ENCODE measurements at places on chromosomes 2 and 18.

- DNase-seq = no peak
Observed at GRCh38 chr2:215171796-215172195, 33.4 kb upstream of the ABCA12 start.

GRCh38 chr2:70202236-70202806 is 11.5 kb upstream of the C2orf42 start:
- no peak for DNase-seq

GRCh38 chr2:196566961-196567666 is 72.4 kb upstream of the CCDC150 start:
- no peak for DNase-seq

DNA sequence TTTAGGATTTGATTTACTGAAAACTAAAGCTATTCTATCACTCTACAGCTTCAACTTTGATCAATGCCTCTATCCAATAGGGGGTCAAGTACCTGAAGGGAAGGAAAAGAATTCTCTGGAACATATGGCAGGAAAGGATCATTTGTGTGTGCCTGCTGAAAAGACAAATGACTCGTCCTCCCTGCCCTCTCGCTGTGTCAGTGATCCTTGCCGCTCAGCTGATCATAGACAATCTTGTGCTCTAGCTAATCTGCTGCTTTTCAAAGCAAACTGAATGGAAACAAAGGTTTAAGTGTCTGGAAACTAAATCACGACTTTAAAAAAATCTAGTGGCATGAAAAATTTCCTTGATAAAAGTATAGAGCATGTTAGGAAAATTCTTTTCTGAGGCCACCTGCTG is 75.6 kb upstream of the CPO start:
- no peak for DNase-seq

DNA sequence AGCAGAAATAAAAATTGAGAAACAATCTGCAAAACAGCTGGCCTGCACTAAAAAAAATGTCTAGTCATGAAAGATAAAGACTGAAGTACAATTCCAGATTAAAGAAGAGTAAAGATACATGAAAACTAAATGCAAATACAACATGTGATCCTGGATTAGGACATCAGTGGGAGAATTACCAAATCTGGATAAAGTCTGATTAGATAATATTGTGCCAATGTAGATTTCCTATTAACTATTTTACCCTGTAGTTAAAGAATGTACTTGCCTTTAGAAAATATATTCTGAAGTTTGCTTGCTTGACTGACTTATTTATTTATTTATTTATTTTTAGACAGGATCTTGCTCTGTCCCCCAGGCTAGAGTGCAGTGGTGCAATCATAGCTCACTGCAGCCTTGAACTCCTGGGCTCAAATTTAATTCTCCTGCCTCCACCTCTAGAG is 58.7 kb downstream of the ASXL2 start:
- DNase-seq = no peak

DNA sequence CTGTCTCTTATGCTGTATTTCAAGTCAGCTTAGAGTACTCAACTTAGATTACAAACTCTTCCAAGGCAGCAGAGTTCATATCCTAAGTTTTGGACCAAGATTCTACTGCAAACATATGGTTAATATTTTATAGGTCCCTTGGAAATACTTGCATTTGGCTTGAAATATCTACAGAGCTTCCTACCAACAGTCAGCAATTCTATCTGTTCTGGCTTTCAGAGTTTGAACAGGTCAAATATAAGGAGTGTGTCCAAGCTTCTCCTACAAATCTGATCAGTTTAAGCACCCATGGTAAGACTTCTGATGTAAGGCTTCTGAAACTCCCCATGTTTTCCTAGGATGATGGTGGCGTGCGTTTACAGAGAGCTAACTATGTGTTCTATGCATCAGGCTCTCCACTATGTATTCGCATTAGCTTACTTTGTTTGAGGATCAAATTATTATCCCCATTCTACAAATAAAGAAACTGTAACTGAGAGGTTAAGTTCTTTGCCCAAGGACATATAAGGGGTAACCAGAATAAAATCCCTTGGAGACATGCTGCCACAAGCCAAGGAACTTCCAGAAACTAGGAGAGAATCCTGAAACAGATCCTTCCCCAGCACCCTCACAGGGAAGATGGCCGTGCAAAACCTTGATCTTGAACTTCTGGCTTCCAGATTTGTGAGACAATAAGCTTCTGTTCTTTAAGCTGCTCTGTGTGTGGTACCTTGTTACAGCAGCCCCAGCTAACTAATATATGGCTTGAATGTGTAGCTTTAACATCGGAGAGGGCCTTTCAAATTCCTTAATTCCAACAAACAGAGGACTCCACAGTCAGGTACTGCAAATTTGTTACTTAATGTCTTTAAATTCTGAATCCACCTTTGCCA is 55.1 kb downstream of the ATP8B1 start:
- no peak for DNase-seq

- no peak for DNase-seq
Observed at GRCh38 chr2:138503087-138503442, 1.5 kb downstream of the SPOPL start.

DNA sequence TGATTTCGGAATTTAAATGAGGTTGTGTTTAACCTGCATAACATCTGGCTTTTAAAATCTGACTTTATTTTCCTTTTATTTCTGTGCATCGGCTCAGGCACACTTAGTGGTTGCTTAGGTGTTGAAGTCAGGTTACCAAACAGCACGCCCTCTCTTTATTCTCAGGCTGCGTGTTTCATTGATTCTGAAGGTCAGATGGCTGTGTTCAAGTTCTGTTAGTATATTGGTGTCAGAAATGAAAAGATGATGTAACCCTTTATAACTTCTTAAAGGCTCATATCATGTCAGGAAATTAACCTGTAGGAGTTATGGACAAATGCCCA is 246.5 kb downstream of the LDLRAD4 start:
- DNase-seq = no peak

DNA sequence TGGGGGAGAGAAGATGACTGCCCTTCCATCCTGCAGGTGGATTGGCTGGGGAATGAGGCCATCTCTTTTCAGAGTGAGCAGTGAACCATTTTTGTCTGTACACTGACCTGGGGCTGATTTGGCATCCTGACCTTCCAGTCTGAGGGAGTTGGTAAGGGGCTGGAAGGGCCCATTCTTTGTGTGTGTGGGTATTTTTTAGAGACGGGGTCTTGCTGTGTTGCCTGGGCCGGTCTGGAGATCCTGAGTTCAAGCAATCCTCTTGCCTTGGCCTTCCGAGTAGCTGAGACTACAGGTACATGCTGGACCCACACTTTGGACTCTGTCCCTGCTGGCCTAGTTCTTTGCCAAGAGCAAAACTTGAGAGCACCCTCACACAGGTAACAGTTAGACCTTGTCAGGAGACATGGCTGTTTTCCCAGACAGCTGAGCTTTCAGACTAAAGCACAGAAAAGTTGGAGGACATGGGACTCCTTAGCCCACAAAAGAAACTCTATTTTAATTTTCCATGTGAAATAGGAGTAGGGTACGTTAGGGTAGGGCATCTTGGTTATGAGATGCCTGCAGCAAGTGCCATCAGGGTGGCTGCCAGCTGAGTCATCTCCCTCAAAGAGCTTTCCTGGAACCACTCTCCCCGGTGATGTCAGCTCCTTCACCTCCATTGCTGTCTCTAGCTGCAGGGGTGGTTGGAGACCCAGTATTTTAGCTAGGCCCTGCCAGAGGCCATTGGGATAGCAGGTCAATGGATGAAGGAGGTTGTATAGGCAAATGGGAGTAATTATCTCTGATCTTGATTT is 60.7 kb downstream of the DGKD start:
- DNase-seq = no peak

- DNase-seq = no peak
Observed at GRCh38 chr2:101736233-101736632, 38.7 kb downstream of the MAP4K4 start.

- no peak for DNase-seq
Observed at GRCh38 chr2:235956281-235956970, 211.8 kb downstream of the GBX2 start.

- no peak for DNase-seq
Observed at GRCh38 chr2:158217593-158217992, 115.9 kb downstream of the UPP2 start.

- no peak for DNase-seq
Observed at GRCh38 chr18:13943338-13943737, 28.0 kb upstream of the MC2R start.

DNA sequence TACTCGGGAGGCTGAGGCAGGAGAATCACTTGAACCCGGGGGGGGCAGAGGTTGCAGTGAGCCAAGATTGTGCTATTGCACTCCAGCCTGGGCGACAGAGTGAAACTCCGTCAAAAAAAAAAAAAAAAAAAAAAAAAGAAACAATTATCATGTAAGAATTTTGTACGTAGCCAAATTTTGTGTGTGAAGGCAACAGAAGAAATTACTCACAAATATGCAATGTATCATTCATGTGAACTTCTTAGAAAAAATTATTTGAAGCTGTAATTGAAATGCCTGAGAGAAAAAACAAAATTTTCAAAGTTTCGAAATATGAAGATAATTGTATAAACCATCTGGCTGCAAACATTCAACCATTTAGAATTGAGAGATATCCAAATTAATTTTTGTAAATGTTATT is 204.8 kb upstream of the PARD3B start:
- no peak for DNase-seq

GRCh38 chr2:205766779-205767359 is 84.6 kb downstream of the NRP2 start:
- no peak for DNase-seq

DNA sequence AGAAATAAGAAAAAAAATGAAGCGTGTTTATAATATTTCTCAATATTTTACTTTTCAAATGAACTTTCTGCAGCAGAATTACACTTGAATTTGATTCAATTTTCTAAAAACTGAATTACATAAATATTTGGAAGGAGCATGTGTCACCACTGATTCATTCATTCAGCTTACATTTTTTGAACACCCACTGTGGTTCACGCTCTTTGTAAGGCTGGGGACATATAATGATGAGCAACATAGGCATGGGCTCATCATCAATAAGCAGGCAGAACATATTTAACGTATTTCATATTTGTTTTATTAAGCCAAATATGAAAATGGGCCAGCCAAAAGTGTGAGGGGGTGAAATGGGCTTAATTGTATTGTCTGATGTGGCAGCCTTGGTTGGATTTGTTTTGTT is 209.1 kb downstream of the CTNNA2 start:
- DNase-seq = no peak

DNA sequence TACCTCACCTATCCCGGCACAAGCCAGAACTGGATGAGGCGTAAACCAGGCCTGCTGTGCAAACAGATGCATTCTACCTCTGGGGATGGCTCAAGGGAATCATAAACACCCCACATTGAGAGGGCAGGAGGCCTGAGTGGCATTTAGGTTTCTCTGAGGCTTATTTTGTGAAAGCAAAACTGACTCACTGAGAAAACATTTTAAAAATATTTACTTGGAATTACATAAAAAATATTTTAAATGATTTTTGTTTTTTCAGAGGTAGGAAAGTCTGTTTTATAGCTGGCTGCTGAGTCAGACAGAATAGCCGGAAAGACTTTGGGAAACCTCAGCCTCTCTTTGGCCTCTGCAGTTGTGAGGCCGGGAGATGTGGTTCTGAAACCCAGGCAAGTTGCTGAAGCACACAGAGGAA is 244.1 kb downstream of the NCKAP5 start:
- no peak for DNase-seq

DNA sequence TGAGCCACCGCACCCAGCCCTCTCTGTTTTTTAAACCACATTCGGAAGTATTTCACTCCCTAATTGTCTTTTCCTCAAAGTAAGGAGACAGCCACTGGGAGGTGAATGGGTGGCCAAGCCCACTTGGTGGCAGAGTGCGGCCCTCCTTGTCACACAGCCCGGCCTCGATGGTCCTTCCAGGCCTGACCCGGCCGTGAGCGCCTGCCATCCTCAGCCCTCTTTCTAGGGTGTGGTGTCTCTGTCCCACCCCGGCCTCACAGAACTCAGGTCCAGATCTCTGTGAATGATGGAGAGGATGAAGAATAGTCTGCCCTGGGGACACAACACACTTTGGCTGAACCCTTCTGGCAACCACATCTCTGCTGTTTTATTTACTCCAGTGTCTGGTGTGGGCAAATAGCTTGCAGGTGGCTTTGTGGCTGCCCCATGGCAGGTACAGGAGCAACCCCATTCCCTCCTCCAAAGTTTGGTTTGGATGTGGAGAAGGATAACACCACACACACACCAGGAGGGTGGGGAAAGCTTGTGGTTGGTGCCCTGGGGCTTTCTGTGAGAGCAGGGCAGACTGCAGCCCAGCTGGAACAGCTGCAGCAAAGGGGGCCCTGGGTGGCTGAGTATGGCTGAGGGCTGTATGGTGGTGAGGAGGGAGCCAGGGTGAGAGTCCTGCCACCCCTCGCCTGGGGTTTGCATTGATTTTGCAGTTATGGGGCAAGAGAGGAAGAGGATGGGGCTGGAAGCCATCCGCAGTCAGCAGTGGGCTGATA is 88.6 kb downstream of the FAM168B start:
- DNase-seq = no peak

All from T-helper 2 cell (primary cell).